ENCODE measurements at places on chromosomes 7 and 10.

- peak; percentile 29 for DNase-seq
Observed at GRCh38 chr10:95388539-95388938, 97.7 kb upstream of the PDLIM1 start.

GRCh38 chr10:125840955-125841354 lies 17.6 kb downstream of the BCCIP start:
- no peak for DNase-seq

DNA sequence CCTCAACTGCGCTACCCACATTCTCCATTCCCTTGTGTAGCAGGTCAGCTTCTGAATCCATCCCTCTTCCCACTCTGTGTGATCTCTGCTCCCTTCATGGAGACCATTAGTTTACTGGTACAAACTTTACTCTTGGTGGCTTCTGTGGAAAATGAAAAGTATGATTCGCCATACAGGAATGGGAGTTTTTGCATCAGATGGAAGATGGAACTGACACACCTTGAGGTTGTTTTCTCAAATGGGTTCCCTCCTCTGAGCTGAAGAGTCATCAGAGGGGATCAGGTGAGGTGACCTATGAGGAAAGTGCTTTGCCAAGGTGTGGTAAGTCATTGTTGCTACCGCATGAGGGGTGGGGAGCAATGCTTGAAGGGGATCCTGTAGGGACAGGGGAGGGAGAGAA lies 266.8 kb downstream of the INHBA start:
- no peak for DNase-seq

DNA sequence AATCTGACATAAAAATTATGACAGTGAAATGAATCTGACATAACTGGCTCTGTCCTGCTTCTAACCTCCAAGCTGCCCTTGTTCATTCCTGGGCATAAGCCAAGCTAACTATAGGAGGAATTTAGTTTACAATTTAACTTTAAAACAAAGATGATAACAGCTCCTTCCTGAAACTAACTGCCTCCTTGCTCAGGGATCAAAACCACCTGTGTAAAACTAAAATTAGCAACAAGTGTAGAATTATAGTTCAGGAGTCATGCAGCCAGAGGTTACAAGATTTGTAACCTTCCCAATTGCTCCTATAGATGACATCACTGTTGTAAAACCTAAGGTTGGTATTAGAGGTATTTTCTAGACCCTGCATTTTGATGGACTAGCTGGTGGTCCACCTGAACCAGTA lies 256.4 kb upstream of the POM121L12 start:
- no peak for DNase-seq

DNA sequence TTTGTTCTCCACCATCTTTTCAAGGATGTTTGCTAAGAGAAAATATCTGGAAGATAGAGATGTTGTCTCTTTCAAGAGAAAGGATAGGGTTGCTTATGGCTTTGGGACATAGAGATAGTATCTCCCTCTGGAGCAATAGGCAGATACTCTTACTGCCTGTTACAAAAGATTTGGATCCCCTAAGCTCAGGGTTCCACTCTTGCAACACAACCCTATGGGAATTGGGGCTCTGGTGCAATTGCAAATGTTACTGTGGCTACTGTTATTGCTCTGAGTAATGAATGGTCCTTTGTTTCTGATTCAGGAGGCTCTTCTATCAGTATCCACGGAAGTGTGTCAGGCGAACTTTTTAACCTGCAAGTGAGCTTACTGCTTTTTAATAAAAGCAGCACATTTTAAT lies 88.8 kb downstream of the GPR85 start:
- no peak for DNase-seq

DNA sequence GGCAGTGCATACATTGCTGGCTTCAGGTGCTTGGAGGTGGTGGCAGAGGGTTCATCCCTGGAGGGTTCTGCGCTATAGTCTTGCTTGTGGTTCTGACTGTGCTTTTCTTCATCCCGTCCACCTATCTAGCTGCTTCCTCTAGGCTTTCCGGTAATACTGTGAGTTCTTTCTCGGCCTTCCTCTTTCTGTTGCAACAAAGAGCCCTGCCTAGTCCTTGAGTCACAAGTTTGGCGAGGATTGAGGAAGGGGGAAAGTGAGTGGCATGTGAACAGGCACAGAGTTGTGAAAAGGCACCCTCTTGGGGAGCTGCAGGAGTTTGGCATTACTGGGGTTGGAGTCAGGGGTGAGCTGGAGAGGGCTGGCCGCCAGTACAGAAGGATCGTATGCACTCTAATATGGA lies 123.0 kb downstream of the SH2D4B start:
- no peak for DNase-seq

DNA sequence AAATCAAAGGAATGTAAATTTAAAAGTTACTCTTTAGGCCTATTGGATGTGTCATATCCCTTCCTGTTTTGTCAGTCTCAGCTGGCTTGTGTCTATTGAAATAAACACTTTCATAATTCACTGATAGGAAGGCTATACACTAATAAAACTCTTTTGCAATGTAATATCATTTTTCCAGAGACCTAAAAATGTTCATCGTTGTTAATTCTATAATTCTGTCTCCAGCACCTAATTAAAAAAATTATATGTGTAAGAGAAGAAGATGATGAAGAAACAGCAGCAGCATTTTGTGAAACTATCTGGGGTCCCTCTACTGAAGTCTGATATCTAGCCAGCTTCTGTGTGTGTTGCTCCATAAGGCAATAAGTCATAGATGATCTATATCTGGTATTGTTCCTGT lies 602.7 kb downstream of the ETV1 start:
- no peak for DNase-seq

DNA sequence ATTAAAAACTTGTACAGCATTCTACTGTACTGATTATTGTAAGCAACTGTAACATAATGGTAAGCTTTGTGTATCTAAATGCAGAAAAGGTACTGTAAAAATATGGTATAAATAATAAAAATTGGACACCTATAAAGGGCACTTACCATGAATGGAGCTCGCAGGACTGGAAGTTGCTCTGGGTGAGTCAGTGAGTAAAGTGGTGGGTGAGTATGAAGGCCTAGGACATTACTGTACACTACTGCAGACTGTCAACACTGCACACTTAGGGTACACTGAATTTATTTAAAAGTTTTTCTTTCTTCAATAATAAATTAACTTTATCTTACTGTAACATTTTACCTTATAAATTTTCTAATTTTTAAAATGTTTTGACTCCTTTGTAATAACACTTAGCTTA lies 118.6 kb upstream of the ASAH2 start:
- no peak for DNase-seq

DNA sequence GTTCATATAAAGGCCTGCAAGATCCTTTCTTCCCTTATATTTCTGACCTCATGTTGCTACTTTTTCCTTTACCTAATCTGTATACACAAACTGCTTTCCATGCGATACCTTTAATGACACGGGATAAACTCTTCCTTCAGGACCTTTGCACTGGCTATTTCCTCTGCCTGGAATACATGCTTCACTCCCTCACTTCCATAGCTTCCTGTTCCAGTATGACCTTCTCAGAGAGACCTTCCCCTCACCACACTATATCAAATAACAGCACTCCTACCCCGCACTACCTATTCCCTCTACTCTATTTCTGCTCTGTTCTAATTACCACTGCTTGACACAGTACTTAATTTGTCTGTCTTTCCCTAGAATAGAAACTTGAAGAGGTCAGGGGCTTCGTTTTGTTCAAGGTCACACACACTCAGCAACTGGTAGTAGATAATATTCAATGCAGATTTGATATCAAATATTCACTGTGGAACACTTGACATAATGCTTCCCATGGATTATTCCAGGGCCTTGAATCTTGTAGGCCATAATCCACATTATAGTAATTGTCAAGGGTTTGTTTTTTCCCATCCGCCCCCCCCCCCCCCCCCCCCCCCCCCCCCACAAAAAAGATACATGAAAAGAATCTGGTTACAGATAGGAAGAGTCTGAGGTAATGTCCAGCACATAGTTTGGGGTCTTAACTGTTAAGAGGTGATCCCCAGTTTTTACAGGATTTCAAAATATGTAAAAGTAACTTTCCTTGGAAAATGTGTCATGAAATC lies 11.1 kb downstream of the SYPL1 start:
- DNase-seq = no peak

DNA sequence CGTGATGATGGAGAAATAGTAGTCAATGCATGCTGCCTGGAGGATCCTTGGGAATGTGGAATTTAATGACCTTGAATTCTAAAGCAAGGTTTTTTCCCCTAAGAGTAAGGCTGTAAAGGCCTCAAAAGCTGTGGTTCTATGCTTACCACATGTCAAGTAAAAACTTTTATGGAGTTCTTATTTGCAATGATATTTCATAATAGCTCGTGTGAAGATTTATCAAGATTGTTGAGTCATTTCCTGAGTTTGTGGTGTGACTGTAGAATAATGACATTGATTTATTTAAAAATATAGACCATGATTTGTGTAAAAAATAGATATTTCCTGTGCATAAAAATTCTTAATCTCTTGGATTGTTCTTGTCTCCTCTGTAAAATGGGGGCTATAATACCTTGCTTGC lies 67.5 kb upstream of the SORCS1 start:
- no peak for DNase-seq

- no peak for DNase-seq
Observed at GRCh38 chr7:81155654-81156373, 237.0 kb upstream of the SEMA3C start.
